ENCODE measurements at places on chromosomes 11 and 22.

DNA sequence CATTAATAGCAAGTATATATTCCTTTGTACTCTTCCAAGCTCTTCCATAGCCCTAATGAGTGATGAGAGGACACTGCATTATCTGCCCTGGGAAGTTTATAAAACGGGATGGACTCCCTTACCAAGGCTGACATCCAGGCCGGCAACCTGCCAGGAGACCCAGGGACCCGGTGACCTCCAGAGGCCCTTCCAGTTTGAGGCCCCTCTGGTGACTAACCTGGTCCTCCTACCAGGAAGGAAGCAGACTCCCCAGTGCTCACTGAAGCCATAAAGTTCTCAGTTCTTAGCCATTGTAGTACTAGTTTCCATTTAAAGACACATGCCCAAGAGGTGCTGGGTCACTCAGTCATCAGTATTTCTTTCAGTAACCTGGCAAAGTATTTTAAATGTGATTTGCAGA lies 345.4 kb downstream of the TENM4 start:
- no peak for DNase-seq

GRCh38 chr11:68071281-68072048 lies 32.6 kb downstream of the TCIRG1 start:
- DNase-seq: no peak

- no peak for DNase-seq
Observed at GRCh38 chr11:84465040-84465439, 1162.1 kb downstream of the DLG2 start.

- peak; percentile 92 for DNase-seq
Observed at GRCh38 chr22:32531931-32532819, 57.6 kb downstream of the FBXO7 start.

DNA sequence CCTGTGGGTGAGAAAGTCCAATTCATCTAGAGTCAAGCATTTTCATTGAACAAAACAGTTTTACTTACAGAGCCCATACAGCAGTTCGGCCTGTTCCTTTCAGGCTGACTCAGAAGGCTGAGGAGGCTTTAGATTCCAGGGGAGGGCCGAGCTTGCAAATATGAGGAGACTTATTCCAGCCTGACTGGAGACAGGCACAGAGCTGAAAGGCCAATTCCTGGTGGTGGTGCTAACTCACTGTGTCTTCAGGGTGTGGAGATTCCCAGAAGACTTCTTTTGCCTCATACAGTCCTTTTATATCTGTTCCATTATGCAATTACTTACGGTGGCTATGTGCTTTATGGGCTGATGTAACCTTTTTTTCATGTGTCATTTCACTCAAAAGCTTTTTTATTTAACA lies at the start of gene OR51E2:
Gene OR51E2, minus strand, starts transcription at position 269 of the 400 bp plus-strand sequence. CDS start 15,142 bp downstream, outside the sequence.
- DNase-seq: no peak

GRCh38 chr22:20236052-20236717 lies 31.9 kb downstream of the RTN4R start:
- DNase-seq: no peak

DNA sequence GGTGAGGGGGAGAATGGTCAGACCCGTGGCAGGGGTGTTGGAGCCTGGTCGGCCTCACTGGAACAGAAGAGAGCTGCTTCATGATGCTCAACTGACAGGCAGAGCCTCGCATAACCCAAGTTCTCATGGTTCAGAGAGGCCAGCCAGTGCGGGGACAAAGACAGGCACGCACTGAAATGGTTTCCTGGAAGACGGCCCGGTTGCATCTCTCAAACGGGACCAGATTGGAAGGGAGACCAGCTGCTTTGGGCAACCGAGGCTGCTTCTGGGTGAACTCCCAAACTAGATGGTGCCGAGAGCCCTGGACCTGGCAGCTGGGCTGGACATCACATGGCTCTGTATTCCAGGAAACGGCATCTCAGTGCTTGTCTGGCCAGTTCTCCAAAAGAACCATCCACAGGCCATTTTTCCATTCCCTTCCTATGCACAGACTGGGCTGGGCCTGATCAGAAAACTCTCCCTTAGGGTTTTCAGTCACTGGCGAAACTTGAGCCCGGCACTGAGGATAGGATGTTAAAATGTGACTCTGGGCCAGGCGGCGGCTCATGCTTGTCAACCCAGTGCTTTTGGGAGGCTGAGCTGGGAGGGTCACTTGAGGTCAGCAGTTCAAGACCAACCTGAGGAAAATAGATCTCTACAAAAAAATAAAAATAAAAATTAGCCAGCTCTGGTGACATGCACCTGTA lies 80.1 kb upstream of the PRODH start:
- DNase-seq: no peak

DNA sequence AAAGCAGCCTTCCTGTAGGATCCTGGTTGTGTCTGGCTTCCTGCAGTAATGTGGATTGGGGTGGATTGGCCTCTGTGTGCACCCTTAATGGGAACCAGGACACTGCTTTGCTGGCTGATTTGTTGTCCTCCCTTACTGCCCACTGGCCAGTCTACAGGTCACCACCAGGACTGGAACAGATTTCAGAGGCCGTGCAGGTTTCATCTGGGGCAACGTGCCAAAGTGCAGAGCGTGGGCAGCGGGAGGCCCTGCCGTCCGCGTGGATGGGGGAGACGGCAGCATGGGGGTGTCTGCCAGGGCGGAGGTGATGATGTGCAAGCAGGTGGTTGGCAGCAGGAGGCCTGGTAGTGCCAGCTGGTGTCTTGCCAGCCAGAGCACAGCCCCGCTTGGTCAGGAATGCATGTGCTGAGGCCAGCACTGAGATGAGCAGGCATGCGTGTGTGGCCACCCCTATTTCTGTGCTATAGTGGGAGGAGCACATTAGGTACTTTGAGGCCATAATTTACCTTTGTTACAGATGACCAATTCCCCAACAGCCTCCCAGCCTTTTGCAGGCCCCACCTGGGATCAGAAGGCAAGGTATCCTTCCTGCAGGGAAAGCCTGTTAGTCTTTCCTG lies 24.3 kb downstream of the BCR start:
- DNase-seq: no peak

- DNase-seq: peak; percentile 97
Observed at GRCh38 chr22:36856121-36856791, 4.5 kb upstream of the NCF4 start.

GRCh38 chr11:80168796-80169195 lies 728.0 kb upstream of the TENM4 start:
- DNase-seq: no peak

DNA sequence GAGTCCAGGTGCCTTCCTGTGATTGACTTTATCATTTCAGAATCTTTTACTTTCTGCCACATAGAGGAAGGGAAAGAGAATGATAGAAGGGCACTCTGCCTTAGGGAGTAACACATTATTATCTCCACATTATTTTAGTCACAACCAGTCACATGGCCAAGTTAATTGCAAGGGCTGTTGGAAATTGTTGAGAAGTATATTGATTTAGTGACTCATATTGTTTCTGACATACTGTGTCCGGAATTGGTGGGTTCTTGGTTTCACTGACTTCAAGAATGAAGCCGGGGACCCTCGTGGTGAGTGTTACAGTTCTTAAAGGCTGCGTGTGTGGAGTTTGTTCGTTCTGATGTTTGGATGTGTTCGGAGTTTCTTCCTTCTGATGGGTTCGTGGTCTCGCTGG lies 8.7 kb downstream of the OR51B4 start:
- DNase-seq: no peak

DNA sequence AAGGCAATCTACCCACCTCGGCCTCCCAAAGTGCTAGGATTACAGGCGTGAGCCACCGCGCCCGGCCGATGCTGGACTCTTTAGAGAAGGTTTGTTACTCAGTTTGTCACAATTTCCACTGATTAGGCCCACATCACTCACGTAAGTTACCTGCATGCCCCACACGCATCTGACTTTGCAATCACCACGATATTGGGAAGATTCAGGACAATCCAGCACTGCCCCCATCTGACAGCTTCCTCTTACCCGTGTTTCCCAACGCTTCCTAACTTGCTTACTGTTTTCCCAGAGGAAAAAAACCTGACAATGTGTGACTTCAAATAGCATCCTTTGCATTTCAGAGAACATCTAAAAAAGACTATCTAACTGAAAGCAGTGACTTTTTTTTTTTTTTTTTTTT lies 21.8 kb upstream of the EIF3M start:
- DNase-seq: no peak

- DNase-seq: no peak
Observed at GRCh38 chr11:10139656-10140055, 154.4 kb downstream of the SBF2 start.

DNA sequence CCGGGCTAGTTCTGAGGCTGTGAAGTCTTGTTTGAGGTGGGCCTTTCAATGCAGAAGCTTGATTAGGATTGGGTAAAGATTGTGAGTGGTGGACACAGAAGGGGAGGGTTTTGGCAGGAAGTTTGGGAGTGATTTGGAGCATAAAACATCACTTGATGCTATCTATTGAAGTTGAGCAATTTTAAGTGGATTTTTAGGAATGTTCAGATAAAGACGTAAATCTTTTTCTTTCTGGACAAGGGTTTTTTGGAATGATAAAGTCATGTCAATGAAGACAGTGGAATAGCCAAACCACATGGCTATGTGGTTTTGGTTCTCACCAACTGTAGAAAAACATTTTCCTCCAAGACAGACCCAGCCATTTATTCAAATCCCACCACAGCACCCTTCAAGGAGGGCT lies 111.2 kb upstream of the SNX19 start:
- DNase-seq: no peak

DNA sequence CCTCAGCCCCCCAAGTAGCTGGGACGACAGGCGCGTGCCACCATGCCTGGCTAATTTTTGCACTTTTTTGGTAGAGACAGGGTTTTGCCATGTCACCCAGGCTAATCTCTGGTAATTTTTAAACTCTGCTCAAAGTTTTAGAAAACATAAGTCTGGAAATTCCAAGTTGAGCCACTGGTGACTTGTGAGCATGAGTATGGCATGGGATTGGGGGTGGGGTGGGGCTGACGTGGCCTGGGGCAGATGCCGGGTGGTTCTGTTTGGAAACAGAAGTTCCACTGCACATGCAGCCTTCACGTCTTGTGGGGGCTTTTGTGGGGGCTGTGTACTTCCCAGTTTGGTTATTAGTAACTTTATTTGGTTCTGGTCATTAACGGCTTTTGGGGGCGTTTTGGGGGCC lies 67.3 kb downstream of the PTPRJ start:
- peak; percentile 59 for DNase-seq
